ENCODE measurements at places on chromosomes 3 and 15.

GRCh38 chr15:54046093-54046492 is 67.9 kb downstream of the UNC13C start:
- DNase-seq: no peak

DNA sequence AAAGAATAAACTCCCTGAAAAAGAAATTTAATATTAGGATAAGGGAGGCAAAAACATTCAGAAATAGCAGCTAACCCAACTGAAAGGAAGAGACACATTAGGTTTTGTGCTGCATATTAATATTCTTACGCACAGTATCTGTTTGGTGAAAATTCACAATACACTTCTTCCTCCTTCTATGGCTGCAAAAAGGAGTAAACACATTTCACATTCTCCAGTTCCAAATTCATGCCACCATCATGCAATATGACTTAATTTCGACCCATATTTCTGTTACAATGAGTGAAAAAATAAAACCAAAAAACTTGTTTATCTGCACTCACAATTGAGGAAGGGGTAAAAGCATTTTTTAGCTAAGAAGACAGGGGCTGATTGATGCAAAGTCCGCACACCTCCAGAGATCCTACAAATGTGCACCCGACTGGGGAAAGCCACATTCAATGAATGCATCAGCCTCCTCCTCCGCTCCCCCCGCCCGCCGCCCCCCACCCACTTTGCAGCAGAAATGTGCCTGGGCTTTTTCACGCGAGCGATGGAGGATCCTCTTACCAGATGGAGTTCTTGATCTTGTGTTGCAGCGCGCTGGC is 1.0 kb downstream of the RFX7 start:
- no peak for DNase-seq

DNA sequence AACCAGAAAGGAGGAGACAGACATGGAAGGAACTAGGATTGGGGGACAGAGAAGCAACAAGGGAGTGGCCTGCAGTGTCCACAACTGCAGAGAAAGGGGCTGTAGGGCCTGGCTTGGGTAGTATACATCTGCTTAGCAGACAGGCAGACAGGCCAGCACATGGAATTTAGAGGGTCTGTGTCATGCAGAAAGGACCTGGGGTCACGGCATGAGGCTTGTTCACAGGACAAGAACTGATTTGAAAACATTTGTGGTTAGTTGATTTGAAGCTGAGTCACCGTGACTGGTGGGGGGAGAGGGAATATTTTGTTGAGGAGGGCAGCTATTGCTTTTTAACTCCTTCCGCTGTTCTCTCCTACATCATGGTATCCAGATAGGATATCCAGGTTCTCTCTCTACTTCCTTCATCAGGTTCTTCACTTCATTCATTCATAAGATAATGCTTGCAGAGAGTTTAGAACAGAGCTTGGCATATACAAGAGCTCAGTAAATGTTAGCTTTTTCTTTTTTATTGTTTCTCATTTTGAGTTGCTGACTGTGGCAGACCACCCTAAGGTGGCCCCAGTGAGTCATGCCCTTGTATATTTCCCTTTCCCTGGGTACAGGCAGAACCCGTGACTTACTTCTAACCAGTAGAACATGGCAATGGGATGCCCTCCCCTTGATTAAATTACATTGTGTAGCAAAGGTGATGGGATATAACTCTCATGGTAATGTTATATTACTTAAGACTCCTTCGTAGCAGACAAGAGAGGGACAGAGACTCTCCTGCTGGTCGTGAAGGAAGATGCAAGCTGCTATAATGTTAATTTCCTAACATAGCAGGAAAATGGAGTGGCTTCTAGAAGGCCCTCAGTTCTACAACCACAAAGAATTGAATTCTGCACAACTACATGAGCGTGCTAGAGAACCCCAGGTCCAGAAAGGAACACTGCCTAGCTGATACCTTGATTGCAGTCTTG is 95.0 kb upstream of the NMNAT3 start:
- DNase-seq: no peak

DNA sequence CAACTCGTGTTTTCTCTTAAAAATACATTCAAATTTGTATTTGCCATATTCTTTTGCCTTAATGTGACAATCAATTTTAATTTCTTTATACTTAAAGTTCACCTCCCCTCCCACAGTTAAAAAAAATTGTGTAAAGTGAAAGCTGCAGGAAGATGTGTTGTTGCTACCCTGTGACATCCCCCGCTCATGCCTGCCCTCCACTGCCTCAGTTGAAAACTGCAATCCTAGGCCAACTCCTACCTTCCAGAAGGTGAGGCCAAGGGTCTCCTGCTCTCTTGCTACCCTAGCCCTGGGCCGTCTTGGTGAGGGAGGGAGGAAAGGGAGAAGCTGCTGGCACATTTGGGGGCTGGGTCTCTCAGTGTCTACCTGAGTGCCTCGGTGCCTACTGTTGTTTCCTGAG is 57.0 kb upstream of the CMTM7 start:
- DNase-seq: no peak

DNA sequence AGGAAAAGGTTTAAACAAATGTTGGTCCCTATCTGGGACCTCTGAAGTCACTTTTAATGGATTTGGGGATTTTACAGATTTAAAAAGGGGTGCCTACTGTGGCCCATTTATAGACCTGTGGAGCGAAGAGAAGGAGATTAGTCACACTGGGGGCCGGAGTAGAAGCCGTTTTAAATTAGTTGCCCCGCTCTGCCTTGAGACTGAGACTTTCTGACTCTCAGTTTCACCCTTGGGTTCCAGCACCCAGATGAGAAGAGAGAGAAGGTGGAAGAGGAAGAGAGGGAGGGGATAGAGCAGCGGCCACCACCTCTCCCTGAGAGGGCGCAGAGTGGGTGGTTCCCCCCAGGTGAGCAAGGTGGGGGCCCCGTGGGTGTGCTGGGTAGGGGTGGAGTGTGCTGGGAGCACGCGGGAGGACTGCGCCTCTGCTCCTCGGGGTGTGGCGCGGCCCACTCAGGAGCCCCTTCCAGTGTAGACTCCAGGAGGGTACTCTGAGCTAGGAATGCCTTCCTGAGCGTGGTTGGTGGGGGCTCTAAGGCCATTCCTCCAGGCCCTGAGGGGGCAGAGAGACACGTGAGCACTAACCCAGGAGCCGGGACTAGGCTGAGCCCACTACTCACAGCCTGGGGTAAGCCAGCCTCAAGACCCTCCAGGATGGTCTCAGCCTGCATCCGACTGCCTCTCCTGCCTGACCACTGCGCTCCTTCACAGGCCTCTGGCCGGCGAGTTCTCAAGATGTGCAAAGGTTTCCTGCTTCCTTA is 32.6 kb upstream of the RAB6B start:
- DNase-seq: peak; percentile 54

GRCh38 chr3:53166781-53167291 is 5.8 kb downstream of the PRKCD start:
- DNase-seq: peak; percentile 38

DNA sequence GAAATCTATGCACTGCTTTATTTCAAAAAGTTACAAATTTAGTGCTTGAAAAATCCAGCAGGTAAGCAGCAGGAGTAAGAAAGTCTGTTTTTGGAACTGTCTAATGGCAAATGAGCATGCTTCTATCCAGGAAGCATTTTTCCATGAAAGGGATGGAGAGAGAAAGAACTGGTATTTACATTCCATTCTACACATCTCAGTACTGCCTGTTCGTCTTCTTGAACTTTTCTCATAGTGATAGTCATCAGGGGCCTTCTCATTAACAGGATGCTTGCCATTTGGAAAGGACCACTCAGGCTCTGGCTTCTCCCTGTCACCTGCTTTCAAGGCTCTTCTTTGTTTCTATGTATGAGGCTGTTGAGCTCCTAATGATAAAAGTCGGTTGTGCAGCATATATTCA is 267.3 kb upstream of the IL12A start:
- DNase-seq: no peak

All from ascending aorta (tissue), 2 donors.